ENCODE measurements at places on chromosomes 3 and 15.

GRCh38 chr15:99906793-99907192 lies 173.6 kb upstream of the LYSMD4 start:
- DNase-seq, result no peak

DNA sequence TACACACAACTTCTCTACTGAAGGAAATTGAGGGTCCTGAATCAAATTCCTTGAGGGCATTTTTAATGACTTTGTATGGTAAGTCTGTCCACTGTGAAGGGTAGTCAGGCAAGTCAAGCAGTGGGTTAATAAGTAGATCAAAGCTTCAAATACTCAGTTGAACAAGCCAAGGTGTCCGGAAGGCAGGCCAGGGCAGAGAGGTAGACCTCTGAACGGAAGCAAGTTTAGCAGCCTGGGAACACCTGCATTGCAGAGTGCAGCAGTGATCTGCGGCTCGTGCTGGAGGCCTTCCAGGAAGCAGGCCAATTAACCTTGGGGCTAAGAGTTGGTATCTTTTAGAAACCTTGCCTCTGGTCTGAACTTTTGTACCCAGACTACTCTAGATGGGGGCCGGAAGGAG lies 143.8 kb downstream of the LRTM1 start:
- DNase-seq, result no peak

GRCh38 chr3:74518610-74519009 lies 95.8 kb downstream of the CNTN3 start:
- no peak for DNase-seq

- no peak for DNase-seq
These were observed 5.2 kb downstream of the SNRK start for GRCh38 chr3:43291546-43291945.
